ENCODE measurements at places on chromosomes 6 and 20.

DNA sequence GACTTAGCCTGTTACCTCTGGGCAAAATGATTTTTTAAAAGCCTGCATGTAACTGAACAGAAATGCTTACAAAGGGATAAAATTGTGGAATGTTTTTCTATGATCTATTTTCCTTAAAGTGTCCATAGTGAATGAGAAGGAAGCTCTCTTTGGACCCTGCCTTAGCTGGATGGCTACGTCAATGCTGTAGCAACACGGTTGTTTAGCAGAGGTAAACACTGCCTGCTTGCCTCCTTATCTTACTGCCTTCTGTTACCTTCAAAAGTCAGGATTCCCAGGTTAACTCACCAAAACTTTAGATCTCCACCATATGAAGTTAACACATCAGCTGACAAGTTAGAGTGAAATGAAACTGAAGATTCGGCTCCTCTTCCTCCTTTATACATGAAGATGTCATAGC, 402.6 kb downstream of the SAMD5 start:
- DNase-seq = no peak

DNA sequence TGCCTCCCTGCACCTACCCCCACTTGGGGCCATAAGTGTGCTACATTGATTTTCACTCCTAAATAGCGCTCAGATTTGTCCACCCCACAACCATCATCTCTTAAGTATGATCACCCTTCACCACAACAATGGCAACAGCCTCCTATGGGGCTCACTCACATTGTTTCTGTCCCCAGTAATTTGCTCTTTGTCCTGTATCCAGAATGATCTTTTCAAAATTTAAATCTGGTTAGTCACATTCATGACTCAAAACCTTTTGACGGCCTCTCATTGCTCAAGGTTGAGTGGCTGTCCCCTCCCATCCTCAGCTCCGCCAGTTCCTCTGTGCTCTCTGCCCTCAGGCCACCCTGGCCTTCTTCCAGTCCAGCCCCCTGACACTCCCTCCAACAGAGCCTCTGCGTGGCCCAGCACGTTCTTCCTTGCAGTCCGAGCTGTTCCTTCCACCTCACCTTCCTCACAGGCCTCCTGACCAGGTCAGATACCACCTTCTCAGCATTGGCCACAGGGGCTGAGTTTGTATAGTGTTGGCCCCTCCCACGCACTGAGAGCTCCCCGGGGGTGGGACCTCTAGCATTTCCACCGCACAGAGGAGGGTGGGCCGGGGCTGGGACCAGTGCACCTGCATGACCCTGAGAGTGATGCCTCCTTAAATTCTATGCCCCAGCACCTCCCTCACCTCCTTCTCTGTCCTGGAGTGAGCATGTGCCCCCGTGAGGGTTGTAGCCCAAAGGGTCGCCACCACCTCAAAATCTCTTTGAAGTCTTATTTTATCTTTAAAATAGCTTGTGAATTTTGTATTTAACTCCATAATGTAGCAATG, 2.4 kb upstream of the PPP1R3G start:
- DNase-seq = no peak

- DNase-seq = no peak
Measured at GRCh38 chr6:89492025-89492640, 59.2 kb downstream of the ANKRD6 start.

DNA sequence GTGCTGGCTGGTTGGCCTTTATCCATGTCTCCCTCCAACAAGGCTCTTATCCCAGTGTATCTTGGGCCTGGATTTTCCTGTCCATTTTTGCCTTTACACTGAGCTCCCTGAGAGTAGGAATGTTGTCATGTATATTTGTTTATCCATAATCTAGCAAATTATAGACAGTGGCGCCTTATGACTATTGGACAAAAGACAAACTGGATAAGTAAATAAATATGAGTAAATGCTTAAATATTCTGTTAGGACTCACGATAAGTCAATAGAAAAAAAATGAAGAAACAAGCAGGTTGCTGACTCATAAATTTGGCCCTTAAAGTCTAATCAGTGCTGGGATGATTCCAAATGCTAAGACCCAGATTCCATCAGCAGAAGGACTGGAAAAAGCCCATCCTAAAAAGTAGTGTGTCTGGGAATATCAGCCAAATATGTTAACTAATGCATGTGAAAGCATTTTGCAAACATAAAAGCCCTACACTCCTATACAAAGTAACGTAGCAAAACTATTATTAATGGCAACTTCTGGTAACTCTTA, 55.0 kb upstream of the PCSK2 start:
- no peak for DNase-seq

DNA sequence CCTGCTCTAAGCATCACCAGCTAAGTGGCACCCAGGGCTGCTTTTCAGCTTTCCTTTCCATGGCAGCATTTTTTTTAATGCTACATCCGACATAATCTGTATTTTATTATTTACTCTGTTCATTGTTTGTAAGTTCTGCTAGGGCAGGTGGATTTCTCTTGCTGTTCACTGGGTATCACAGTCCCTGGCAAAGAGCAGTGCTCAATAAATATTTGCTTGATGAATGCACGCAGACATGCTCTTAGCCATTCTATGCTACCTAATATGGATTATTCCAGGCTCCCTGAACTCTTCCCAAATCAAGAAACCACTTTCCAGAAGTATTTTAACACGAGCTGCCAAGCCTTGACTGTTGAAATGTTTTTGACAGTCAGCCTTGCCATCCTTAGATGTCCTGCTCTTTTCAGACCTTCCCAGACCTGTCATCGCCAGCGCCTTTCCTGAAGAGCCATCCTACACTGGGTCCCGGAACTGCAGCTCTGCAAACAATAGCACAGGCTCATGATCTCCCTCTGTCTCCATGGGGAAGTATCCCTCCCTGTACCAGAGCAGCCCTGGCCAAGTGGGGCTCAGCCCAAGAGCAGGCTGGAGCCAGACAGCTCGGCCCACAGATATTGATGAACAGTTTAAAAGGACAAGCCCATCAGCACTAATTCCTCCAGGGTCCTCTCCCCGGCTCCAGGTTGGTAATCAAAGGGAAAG, 136.5 kb upstream of the CDH4 start:
- DNase-seq = no peak

DNA sequence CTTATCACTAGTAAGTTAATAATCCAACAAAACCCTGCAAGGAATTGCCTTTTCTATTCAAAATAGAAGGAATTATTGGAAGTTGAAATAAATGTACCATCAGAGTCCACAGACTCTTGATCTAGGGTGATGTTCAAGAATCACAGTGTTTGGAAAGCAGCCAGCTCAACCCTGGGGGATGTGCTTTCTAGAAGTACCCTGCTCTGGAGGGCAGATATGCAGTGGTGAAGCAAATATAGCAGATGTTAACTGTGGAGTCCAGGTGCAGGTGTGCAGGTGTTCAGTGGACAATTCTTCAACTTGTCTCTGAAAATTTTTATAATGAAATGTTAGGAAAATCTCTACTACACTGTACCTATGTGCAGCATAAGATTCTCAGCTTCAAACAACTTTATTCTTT, 9.1 kb upstream of the INSM1 start:
- no peak for DNase-seq

DNA sequence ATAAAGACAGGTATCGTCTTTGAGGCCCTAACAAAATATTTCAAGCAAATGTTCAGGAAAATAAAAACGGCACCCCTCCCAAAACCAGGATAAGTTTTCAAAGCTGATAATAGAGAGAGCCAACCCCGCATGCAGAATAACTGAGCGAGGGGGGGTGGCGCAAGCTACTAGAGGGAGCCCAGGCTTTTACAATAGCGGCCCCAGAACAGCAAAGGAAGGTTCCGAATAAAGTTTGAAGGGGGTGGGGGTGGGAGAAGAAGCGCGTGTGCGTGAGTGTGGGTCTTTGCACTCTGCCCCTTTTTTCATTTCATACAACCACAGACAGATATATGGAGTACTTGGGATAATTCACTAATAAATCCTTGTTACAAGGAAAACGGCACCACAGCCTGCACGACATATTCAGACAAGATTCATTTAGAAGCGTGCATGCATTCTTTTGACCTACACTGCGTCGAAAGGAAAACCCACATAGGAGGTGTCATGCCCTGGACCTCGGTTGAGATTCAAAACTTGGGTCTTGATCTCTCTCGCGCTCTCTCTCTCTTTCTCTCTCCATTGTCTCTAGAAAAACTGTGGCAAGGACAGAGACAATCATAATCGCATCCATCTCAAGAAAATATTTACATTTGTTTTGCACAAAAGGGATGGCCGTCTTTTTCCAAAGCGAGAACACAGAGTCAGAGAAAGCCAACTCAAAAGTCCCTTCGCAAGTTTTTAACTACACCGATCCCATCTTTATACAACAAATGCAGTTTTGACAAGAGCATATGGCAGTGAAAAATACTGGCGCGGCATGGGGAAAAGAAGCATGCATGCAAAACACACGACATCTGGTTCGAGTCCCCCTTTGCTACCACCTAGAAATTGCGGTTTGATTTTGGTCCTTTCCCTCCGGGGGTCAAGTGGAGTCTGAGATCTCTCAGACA, 1.6 kb downstream of the OLIG3 start:
- DNase-seq = no peak

GRCh38 chr6:161432546-161432945, 158.7 kb upstream of the AGPAT4 start:
- no peak for DNase-seq

- no peak for DNase-seq
Measured at GRCh38 chr6:84227044-84227433, 404 bp downstream of the CEP162 start.

DNA sequence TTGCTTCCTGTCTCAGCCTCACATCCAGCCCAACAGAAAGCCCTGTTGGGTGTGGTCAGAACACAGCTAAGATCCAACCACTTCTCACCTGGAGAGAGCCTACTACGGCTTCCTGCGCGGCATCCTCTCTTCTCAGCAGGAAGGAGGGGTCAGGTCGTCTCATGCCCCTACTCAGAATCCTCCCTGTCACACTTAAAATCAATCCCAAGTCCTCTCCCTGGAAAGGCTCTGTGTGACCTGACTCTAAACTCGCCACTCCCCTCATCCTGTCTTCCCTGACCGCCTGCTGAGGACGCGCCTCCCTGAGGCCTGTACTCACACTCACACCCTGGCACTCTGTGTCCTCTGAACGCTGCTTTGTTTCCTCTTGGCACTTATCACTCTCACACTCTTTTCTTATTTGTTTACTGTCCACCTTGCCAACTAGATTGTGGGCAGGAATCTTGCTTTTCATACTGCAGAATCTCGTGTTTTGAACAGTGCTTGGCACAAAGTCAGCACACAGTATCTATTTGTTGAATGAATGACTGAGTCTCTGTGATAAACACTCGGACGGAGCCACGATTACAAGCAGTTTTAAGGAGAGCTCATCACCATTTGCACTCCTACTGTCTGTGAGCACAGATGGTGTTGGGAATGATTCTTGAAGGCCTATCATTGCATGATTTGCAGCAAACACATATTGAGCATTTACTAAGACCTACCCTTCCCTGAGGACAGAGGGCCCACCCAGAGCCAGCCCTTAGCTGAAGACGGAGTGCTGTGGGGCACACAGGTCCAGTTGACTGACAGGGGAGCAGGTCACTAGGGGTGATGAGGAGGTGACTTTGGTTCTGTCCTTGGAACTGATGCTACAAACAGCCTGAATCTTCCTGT, 18.7 kb downstream of the RAB5IF start:
- no peak for DNase-seq

DNA sequence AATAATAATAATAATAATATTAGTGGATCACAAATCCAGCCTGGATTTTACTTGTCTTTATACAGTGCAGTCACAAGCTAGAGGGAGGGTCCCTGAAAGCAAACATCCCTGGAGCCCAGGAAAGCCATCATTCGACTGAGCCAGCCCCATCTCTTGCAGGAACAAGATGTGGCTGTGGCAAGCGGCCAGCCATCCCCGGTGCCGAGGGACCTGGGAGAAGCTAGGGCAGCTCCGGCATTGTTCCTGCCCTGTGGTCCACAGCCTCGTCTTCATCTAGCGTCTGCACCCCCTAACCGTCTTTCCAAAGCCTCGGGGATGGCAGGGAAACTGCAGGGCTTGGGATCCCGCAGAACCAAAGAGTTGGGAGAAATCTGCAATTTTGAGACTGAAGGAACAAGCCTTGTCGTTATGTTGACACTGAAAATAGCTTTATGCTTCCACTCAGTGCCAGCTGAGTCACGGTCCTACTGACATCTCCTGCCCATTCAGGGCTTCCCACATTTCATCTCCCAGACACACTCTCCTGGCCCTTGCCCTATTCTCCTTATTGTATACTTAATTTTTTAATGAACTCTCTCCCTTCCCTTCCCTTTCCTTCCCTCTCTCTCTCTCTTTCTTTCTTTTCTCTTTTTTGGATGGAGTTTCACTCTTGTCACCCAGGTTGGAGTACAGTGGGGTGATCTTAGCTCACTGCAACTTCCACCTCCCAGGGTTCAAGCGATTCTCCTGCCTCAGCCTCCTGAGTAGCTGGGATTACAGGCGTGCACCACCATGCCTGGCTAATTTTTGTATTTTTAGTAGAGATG, 62.5 kb upstream of the ZNFX1 start:
- no peak for DNase-seq

- DNase-seq = no peak
Measured at GRCh38 chr6:37531437-37532036, 31.8 kb upstream of the CCDC167 start.

- no peak for DNase-seq
Measured at GRCh38 chr6:4908062-4908461, 95.8 kb downstream of the RPP40 start.

DNA sequence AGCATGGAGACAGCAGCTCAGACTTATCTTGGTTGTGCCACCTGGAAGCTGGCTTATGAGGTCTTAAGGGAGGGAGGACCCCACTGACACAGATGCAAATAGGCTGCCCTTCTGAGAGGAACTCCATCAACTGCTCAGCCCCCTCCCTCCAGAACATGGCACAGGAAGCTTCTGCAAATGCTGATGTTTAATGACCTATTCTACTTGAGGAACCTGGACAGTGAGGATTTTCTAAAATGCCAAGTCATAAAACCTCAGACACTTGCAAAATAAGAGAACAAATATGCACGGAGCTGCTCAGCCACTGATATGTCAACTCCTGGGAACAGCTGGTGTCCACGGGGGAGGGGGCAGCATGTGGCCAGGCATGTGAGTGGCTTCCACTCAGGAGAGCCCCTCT, 3.5 kb downstream of the CST9 start:
- DNase-seq = no peak

Measured in midbrain (tissue), 1 donor.